ENCODE measurements at places on chromosomes 6 and 20.
A peak's percentile ranks its signal among the peaks of the same experiment; 100 is the strongest.

DNA sequence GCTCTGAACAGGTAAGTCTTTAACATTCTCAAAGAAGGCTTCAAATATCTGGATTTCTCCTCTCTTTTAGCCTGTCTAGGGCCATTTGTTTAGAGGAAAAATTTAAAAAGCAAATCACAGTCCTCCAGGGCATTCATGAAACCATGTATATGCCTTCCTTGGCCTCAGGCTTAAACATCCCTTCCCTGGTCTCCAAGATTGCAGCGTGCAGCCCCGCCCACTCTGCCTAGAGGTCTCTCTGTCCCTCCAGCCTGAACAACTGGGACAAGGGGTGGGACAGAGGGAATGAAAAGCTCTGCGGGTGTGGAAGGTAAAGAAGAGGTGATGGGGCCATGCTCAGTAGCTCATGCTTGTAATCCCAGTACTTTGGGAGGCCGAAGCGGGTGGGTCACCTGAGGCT is 9.8 kb upstream of the CBFA2T2 start:
- DNase-seq: no peak

GRCh38 chr6:52390361-52390727 is 28.4 kb downstream of the PAQR8 start:
- DNase-seq: no peak

DNA sequence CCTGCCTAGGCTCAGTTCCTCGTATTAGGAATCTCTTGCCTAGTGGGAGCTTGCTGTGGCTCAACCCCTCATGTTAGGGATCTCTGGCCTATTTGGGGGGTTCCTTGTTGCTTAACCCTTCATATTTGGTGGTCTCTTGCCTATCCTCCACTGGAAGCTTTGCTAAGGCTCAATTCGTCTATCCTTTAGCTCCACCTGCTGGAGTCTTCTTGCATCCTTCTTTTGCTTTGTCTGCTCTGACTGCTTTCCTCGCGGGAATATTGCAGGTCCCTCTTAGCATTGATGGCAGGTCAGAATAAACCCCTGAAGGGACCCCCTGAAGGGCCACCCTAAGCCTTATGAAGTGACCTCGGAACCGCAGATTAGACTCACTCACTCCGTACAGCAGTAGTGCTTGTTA is 203.0 kb upstream of the TBX18 start:
- DNase-seq: peak; percentile 80

DNA sequence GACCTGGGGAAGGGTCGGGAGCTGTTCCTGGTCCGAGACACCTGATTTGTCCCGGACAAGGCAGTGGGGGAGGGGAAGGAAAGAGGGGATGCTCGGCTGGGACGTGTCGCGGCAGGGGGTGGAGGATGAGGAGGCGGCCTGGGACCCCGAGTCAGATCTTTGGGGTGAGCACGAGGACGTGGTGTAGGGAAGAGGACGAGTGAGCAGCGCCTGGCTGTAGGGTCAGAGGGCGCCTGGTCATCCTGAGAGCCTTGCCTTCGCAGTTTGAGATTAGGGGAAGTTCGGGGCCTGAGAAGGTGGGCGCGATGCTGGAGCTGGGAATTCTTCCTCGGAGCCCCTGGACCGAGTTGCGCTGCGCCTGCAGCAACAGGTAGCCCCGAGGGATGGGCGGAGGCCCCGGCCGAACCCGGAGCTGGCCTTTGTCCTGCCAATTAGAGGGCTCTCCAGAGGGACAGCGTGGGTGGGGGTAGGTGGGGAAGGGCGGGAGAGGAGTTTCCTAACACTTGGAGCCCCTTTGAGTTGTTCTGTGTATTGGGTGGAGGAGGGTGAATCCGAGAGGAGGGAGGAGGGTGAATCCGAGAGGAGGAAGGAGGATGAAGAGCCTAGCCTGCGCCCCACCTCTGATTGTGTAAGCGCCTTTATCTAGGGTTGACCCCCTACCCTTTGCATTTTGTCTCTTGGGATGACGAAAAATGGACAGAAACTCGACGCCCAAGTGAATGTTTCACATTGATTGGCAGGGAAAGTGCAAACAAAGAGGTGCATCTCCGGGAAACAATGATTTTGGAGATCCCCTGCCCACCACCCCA is 72.0 kb downstream of the SOX4 start:
- no peak for DNase-seq

All from Karpas-422 (cell line).